ENCODE measurements at places on chromosomes 12 and 14.
A peak's percentile ranks its signal among the peaks of the same experiment; 100 is the strongest.

DNA sequence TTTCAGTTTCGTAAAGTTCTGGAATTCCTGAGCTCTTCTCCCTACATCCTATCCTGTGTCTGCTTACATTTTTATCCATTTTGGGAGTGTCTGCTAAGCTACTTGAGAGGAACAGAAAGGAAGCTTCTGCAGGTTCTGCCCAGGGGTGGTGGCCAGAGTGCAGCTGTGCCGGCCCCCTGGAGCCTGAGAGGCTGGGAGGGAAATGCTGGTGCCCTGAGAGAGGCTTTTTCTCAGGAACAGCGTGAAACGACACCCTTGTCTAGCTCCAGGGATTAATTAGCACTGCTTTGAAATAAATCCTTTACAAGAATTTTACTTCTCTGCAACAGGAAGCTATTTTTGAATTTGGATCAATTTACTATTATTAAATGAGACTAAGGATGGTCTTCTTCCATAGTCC is 165.4 kb downstream of the SLC15A5 start:
- DNase-seq = no peak

DNA sequence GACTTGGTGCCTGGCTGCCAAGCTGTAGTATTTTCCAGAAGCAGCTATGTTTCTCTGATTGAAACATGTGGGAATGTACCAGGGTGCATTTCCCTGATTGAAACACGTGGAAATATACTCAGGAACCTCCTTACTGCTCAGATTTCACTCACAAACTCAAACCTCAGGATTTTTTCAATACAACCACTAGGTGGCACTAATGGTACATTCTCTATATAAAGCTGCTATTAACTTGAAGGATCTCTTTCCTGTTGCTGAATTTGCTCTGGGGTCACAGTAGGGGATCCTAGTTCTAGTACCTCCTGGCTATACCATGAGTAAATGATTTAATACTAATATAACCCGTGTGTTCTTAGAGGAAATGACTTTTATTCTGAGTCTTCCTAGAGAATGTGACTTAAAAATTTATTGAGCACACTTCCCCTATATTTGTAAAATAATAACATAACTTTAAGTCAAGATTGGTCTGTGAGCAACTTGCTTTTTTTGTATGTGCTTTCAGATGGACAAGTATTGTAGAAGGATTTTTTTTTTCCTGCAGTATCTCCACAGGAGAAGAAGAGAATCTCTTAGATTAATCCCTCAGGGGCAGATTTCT is 173.8 kb upstream of the MIS18BP1 start:
- no peak for DNase-seq

- no peak for DNase-seq
These were observed 502.1 kb upstream of the FLRT2 start for GRCh38 chr14:85027681-85028370.

DNA sequence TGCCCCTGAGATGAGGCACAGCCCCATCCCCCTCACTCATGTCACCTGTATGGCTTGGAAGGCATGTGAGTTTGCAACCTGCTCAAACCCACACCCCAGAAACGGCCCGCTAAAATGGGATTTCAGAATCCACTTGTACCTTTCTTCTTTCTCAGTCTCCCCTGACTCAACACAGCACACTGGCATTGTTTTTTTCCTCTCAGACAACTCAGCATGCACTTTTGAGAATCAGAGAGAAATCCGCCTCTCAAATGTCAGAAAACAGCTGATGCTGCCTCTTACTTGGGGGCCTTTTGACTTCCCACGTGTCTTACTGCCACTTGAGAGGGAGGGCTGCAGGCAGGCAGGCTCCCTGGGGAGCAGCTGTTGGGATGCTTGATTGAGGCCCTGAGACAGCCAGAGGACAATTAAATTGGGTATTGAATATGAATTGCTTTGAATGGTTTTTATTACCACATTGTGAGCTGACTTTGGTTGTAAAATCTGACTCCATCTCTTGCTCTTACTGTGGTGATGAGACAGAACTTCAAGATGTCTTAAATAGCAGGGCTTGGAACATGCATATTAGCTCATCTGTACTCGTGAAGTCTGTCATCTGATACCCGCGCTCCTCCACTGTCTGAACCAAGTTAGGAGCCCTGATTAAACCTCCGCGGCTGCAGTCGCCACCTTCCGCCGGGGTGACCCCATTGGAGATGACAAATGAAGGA is 96.6 kb downstream of the APAF1 start:
- no peak for DNase-seq

DNA sequence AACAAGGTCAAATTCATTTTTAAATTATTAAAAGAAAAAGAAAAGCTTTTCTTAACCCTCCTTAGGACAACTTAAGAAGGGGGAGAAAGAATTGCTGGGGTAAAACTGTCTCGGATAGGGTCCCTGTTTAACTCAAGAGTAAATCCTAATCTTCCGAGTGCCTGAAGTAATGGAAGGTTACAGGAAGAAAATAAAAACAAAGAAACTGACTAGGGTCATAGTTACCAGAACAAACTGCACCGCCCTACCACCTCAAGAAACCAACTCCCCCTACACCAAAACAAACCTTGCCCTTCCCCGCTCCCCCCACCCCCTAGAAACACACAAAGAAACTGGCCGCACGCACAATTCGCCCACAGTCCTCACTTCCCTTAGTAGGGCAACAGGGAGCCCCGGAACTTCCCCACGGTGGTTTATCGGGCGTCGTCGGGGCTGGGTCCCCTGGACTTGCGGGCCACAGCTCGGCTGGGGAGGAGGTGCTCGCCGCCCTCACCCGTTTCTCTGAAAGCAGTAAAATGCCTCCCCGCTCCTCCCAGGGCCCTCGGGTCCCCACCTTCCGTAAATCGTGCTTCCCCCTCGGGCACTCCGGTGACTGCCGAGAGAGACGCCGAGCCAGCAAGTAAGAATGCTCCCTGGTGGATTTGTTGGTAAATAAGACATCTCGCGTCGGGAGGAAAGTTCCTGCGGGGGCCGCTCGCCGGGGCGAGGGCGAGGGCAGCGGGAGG is 2.4 kb downstream of the SINHCAF start:
- peak; percentile 80 for DNase-seq

GRCh38 chr12:57725851-57726150 is 12.7 kb downstream of the AGAP2 start:
- no peak for DNase-seq

GRCh38 chr12:97312570-97313135 is 150.0 kb upstream of the RMST start:
- no peak for DNase-seq

GRCh38 chr14:53967606-53968005 is 11.0 kb upstream of the BMP4 start:
- no peak for DNase-seq

- DNase-seq = no peak
These were observed 373.5 kb downstream of the PAWR start for GRCh38 chr12:79317179-79317847.

DNA sequence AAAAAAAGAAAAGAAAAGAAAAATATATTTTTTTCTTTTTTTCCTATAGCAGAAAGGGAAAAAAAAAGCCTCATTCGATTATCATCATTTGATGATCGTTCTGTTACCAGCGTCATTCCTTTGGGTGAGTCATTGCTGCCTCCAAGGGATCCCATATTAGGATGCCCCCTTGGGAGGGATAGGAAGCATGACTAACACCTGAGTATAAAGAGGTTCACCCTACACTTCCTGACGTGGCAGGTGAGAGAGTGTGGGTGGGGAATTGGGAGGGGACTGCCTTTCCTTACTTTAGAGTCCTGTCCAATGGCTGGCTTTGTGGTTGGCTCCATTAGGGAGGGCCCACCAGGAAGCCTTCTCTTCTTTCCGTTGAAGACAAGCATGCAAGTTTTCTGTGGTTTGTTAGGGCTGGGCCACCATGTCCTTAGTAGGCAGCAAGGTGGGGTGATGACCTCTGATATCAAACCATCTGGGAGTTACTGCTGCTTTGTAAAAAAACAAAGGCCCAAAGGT is 56.1 kb upstream of the FUT8 start:
- DNase-seq = no peak

DNA sequence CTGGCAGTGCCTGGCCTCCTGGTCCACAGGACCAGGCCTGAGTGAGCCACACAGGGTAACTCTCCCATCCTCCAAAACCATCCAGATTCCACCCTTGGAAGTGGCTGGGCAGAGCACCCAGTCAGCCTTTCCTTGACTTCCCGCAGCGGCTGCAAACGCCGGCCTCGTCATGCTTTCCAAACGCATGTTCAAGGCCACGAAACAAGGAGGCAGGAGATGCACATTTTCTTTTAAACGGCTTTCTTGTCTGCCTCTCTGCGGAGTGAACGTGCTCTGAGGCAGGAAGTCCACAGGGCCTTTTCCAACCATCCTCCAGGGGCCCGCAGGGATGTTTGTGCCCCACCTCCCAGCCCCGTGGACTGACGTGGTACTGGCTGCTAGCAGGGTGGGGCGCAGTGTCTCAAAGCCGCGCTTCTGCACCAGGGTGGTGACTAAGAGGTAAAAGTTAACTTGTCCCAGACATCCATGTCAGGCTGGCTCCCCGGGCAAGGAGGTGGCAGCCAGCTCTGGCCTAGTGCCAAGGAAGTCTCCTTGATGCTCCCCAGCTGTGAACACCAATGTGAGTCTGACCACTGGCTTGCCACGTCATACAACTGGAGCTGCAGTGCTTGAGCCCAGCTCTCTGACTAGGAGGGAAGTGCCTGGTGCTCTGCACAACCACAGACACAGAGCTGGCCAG is 45.0 kb downstream of the KCNA5 start:
- DNase-seq = no peak

DNA sequence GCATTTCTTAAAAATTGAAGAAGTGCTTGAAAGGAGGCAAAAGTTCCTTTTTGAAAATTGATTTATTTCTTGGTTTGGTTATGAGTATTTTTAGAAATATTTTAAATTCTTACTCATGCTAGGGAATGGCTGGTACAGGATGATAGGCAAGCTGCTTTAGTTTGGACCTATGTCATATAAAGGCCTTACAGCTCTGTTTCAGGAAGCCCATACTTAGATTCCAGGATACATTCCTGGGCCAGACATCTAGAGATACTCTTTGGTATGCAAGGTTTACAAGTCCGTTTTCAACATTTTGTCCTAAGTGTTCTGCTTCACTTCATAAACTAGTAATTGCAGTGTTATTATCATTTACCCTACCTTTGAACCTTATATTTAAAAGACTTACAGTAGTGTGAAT is 186.8 kb downstream of the FUT8 start:
- DNase-seq = no peak

GRCh38 chr14:95474941-95475340 is 41.5 kb downstream of the SYNE3 start:
- no peak for DNase-seq

GRCh38 chr12:131315601-131316000 is 361.9 kb downstream of the ADGRD1 start:
- DNase-seq = no peak

- DNase-seq = no peak
These were observed 7.2 kb downstream of the MVK start for GRCh38 chr12:109580684-109581333.

GRCh38 chr12:92485351-92486348 is 217.1 kb upstream of the PLEKHG7 start:
- no peak for DNase-seq

- DNase-seq = no peak
These were observed 21.0 kb downstream of the DIO3 start for GRCh38 chr14:101582294-101582693.

DNA sequence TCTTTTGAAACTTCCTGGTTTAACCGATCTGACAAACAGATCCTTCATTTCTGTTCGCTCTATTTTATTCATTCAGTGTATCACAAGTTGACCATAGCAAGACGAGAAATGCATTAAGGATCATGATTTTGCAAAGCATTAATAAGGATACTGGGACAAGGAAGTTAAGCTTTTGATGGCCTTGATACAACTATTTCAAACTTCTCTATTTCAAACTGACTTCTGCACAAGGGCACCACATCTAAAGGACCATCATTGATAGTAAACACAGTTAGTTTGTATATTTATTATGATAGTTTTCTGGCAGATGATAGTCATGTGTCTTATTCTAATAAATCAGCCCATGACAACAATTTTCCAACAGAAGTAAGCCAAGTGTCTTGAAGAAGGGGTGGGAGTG is 25.8 kb upstream of the PLXNC1 start:
- DNase-seq = no peak

DNA sequence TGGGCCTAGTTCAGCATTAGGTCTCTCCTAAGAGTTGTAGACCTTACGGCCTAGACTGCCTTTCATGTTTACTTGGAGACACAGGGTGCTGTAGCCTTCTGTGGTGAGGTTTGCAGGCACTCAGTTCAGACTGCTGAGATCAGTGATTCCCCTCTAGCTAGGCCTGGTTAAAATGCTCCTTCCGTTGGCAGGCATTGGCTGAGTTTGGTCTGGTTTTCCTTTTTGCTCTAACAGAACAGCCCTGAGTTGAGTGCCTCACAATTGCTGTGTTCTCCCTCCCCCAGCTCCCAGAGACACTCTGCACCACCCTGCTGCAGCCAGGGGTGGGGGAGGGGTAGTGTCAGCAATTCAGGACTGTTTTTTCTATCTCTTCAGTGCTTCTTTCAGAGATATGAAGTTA is 178.9 kb upstream of the DYRK2 start:
- DNase-seq = no peak

GRCh38 chr12:12686925-12687324 is 9.1 kb downstream of the GPR19 start:
- no peak for DNase-seq

DNA sequence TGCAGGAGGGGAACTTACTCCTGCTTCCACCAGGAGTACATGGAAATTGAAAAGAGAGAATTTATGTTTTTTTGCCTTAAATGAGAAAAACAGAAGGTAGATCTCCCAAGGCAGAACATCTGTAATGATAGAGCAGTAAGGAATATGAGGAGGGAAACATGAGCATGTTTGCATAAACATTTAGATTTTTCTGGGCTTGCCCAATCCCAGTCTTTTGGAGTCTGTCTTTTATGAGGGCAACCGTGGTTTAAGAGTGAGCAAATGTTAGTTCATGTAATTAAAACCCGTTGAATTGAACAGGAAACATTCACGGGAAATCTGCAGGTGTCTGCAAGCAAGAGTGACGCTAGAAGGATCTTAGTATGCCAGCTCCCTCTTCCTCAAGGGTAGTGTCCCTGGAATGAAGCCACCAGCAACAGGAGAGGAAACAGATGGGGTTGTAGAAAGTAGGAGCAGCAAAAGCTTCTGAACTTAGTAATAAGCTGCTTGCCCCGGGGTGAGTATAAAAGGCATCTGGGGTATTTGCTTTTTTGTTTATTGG is 79.3 kb downstream of the ARF6 start:
- DNase-seq = no peak

DNA sequence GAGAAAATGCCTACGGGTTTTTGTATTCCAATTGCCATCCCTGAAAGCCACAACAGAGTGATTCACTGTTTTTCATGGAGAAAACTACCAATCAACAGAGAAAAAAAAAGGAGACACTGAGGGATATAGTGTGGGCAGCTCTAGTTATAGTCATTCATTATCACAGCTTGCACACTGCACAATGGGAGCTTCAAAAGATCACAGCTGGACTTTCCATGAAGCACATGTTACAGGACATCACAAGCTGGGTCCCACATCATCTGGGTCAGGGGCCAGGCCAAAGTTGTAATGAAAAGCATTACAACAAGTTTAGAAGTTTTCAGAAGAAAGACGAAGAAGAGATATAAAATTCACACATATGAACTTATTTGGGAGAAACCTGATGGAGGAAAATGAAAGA is 41.5 kb downstream of the RERG start:
- DNase-seq = no peak
